ENCODE measurements at places on chromosomes 3 and 15.
A peak's percentile ranks its signal among the peaks of the same experiment; 100 is the strongest.

- no peak for DNase-seq
Measured at GRCh38 chr15:90883976-90884718, at the start of gene FES. FES (plus strand) TSS chr15:90884504; CDS start chr15:90885046, 542 bp downstream.

DNA sequence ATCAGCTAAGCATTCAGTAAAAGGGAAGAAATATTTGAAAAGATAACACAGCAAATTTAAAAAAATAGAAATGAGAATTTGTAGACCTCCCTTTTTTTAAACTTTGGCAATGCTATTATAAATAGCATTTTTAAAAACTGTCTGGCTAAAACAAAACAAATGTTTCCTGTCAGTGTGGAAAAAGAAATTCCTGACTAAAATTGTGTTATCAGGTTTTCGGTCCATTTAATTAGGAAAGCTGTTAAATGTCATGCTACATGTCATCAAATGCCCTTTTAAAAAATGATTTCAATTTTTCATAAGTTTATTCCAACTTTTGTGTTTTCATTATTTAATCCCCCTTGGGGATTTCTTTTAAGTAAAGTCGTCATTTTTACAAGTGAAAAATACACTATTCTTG, 29.6 kb downstream of the COL8A1 start:
- DNase-seq = no peak

- no peak for DNase-seq
Measured at GRCh38 chr3:158121295-158121694, 11.4 kb downstream of the RSRC1 start.

- no peak for DNase-seq
Measured at GRCh38 chr3:23840521-23840920, 34.8 kb downstream of the UBE2E1 start.

DNA sequence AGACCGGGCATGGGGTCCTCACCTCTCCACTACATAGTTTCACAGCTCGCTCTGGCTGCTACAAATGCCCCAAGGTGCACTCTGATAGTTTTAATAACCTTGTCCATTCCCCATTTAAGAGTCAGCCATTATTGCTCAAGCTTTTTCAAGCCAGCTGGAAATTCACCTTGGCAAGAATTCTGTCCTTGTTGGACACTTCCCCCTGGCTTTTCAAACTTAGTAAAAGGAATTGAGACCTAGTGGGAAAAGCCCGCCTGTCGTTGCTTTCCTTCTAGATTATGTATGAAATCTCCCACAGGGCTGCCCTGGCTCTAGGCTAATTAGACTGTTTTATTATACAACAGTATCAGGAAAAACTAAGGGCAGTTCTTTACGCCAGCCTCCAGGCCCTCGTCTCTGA, 293.7 kb upstream of the GADL1 start:
- DNase-seq = no peak

DNA sequence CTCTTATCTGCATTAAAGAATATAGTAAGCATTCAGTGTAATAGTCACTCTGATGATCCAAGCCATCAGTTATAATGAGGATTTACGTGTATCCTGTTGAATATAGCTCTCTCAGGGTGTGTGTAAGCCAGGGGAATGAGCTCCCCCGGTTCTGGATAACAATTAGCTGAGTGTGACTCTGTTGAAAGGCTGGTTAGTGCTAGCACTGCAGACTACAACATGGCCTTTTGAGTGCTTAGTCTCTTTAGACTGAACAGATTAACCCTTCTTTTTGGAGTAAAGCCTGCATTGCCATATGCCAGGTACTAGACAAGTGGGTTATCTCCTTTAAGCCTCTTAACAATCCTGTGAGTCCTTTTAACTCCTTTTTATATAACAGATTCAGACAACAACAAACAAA, 119.5 kb downstream of the TMEM108 start:
- DNase-seq = no peak

DNA sequence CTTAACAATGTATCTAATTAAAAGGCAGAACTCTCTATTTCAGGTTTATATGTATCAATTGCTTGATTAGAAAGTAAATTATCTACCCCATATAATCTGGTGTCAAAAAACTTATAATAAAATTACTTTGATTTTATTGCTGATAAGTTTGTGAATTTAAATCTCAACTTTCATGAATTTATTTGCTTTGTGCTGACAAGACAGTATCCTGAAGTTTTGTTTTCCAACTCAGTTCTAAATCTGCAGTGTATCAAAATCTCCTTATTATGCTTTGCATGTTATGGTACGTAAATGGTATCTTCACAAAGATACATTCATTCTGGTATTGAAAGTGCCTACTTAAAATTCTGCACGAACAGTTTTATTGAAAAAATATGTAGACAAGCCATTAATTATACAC, 78.5 kb upstream of the ZNF717 start:
- no peak for DNase-seq

DNA sequence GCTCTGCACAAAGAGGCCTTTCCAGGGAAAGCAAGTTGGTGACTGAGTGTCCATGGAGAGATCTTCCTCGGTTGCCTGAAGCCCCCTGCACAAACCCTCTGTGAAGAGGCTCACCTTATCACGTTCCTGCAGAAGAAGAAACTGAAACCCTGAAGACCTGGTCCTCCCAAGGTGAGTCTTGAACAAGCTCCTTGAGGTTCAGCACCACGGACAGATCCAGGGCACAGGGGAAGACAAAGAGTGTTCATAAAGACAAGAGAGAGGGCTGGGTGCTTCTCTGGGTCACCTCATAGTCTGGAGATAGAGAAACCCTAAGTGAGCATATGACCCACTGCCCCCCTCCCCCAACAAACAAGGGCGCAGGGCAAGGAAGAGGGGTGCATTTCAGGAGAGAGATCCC, 21.7 kb upstream of the TBC1D21 start:
- peak; percentile 5 for DNase-seq

- DNase-seq = no peak
Measured at GRCh38 chr15:96222981-96223380, 107.5 kb upstream of the NR2F2 start.

- DNase-seq = no peak
Measured at GRCh38 chr3:4574426-4574965, 81.3 kb downstream of the ITPR1 start.

GRCh38 chr15:99333413-99333812, 82.1 kb downstream of the LRRC28 start:
- no peak for DNase-seq

- no peak for DNase-seq
Measured at GRCh38 chr3:108098003-108098370, 7.2 kb upstream of the CD47 start.

DNA sequence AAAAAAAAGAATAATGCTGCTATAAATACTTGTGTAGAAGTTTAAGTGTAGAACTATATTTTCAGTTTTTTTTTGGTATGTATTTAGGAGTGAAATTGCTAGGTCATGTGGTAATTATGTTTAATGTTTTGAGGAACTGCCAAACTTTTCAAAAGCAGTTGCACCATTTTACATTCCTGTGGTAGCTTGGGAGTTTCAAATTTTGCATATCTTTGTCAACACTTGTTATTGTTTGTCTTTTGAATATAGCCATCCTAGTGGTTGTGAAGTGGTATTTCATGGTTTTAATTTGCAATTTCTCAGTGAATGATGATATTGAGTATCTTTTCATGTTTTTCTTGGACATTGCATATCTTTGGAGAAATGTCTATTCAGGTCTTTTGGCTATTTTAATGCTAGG, 30.4 kb downstream of the SKIL start:
- DNase-seq = peak; percentile 34

GRCh38 chr15:40850576-40851112, 6.8 kb downstream of the SPINT1 start:
- DNase-seq = no peak

GRCh38 chr3:129892486-129892856, 1.0 kb downstream of the TMCC1 start:
- no peak for DNase-seq

- no peak for DNase-seq
Measured at GRCh38 chr3:159941038-159942000, 47.3 kb upstream of the IL12A start.

DNA sequence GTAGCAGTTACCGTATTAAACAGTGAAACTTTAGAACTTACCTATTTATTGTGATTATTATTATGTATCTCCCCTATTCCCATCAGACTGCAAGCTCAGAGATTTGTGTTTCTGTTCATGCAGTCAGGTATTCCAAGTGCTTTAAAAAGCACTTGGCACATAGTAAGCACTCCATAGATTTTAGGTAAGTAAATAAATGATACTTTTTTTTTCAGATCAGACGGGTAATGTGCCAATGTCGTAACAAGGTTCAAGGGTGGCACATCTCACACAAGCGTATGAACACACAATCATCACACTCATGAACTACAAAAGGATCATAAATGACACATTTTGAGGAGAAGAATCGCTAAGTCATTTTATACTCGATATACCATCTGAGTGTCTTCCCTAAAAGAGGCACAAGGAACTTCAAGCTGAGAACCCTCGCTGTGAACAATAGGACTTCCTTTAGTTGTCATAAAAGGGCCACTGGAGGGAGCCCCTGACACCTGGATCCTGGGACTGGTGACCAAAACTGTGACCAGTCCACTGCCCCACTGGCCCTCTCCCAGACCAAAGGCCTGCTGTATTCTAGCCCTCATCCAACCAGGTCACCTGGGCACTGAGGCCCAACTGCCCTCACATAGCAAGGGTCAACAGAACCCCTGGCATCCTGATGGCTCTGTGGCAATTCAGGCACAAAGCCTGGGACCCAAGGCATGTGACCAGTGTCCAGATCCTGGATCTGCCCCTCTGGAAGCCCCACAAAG, 32.1 kb downstream of the KIF9 start:
- DNase-seq = no peak

DNA sequence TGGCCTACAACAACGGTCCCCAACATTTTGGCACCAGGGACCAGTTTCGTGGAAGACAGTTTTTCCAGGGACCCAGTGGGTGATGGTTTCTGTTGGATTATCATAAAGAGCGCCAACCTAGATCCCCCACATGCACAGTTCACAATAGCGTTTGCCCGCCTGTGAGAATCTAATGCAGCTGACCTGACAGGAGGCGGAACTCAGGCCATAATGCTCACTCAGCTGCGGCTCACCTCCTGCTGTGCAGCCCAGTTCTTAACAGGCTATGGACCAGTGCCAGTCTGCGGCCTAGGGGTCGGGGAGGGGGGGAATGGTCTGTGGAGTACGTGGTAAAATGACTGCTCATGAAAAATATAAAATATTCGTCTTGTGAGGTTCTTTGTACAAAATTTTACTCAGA, 518.5 kb upstream of the CADM2 start:
- no peak for DNase-seq
